Spleen (tissue), 13 donors: ENCODE measurements at places on chromosomes 16 and 17. TPM values are rescaled to one million over a fixed set of nuclear protein-coding genes. Genes with fewer than 3 reads are reported as not detected.

PLA2G10 gene
- total RNA-seq = not detected

BAHCC1 gene
- 17.0 TPM for total RNA-seq

HBA1 gene
- 6,594 TPM for total RNA-seq

CACNG3 gene
- not detected for total RNA-seq

ADAD2 gene
- total RNA-seq = 4.0 TPM

WSCD1 gene
- total RNA-seq = 53.6 TPM

SNX20 gene
- 31.3 TPM for total RNA-seq

KRTAP3-2 gene
- not detected for total RNA-seq

DNAH17 gene
- 0.42 TPM for total RNA-seq

KRT40 gene
- not detected for total RNA-seq

MPP3 gene
- 5.3 TPM for total RNA-seq

OR1F1 gene
- total RNA-seq = not detected

MYH8 gene
- 0.13 TPM for total RNA-seq

COL1A1 gene
- 43.0 TPM for total RNA-seq

HIC1 gene
- total RNA-seq = 16.9 TPM

FOXO3B gene
- 4.6 TPM for total RNA-seq

EVI2A gene
- total RNA-seq = 28.8 TPM

CHST4 gene
- not detected for total RNA-seq

EVPLL gene
- total RNA-seq = not detected

SLFN13 gene
- total RNA-seq = 24.7 TPM

QRICH2 gene
- total RNA-seq = 3.1 TPM

NPIPA8 gene
- total RNA-seq = 1.7 TPM

SKAP1 gene
- total RNA-seq = 14.9 TPM

ZNF750 gene
- total RNA-seq = not detected

KRT16 gene
- total RNA-seq = not detected

CCL4L2 gene
- 22.2 TPM for total RNA-seq

TSNAXIP1 gene
- total RNA-seq = 0.72 TPM

CORO6 gene
- total RNA-seq = 1.9 TPM

IL21R gene
- total RNA-seq = 11.5 TPM

C1QTNF1 gene
- 101 TPM for total RNA-seq

GRAPL gene
- 112 TPM for total RNA-seq

KCTD19 gene
- not detected for total RNA-seq

MYH13 gene
- total RNA-seq = not detected

KRTAP1-5 gene
- not detected for total RNA-seq

CSH2 gene
- not detected for total RNA-seq

ZPBP2 gene
- total RNA-seq = not detected

RBBP6 gene
- 83.9 TPM for total RNA-seq

CACNG5 gene
- not detected for total RNA-seq

CLEC10A gene
- total RNA-seq = 7.6 TPM

KRT31 gene
- not detected for total RNA-seq

CPNE7 gene
- total RNA-seq = 1.2 TPM
